ENCODE measurements at places on chromosomes 6 and 20. TPM values are rescaled to one million over a fixed set of nuclear protein-coding genes. Genes with fewer than 3 reads are reported as not detected.

Gene ADGRF4
- 0.28 TPM for total RNA-seq

Gene ZKSCAN3
- 4.5 TPM for total RNA-seq

Gene HEY2
- 1.0 TPM for total RNA-seq

Gene LHFPL5
- total RNA-seq, result not detected

Gene AFDN
- total RNA-seq, result 185 TPM
